Mammary epithelial cell (primary cell): ENCODE measurements at places on chromosomes 16 and 17.
A peak's percentile ranks its signal among the peaks of the same experiment; 100 is the strongest.

DNA sequence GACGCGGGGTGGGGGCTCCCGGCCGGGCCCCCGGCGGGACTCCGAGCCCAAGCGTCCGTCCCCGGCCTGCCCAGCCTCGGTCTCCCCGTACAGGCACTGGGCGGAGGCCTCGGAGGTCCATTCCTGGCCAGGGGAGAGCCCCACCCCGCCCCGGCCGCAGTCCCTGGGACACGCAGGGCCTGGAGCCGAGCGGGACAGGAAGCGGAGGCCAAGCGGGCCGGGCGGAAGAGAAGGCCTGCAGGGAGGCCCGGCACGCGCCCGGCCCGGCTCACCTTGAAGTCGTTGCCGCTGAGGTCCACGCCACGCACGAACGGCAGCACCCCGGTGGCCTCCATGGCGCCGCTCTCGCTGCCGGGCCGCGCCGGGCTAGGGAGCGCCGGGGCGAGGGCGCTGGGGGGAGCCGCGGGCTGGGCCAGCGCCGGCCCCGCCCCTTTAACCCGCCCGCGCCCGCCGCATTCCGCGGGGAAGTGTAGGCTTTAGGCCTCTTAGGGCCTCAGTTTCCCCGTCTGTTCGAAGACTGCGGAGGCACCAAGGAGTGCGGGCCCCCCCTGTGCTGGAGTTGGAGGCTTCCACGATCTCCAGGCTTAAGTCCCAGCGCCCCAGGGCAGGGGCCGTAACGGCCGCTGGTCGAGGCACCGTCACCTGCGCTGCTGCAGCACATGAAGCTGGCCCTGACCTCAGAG, at the start of gene FLII:
TSS of gene FLII (minus strand) at position 383 of the 683 bp plus-strand sequence. CDS start at position 335, 48 bp downstream.
- DNase-seq = peak; percentile 58

- DNase-seq = no peak
Measured at GRCh38 chr16:56090076-56090475, 101.2 kb upstream of the GNAO1 start.

DNA sequence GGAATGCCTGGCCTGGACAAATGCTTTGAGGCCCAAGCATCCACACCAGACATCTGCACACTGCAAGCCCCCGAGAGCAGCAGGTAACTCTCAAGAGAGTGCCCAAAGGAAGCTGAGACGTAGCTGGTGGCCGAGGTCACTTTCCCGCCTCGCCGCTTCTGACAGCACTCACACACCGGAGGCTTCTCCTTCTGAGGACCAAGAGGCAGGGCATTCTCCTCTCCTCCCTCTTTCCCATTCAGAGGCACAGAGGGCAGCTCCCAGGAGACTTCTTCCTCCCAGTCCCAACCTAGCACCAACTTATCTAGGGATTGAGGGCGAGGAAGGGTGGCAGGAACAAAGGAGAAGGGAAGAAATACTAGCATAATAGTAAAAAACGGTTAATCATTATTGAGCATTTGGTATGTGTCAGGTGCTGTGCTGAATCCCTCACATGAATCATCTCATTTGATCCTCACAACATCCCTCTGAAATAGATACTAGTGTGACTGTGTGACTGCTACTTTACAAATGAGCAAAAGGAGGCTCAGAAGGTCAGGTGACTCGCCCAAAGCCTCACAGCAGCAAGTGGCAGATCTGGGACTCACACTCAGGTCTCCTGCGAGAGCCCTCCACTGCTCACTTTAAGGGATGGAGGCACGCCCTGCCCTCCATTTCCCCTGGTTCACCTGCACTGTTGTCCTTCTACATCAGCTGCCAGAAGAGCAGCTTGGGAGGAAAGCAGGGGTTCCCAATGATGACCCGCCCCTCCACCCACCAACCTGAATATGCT, 41.8 kb downstream of the MYO18A start:
- no peak for DNase-seq

GRCh38 chr17:59154292-59154720, 680 bp downstream of the SKA2 start:
- DNase-seq = peak; percentile 64

- no peak for DNase-seq
Measured at GRCh38 chr17:49699966-49700575, 7.7 kb downstream of the SLC35B1 start.

DNA sequence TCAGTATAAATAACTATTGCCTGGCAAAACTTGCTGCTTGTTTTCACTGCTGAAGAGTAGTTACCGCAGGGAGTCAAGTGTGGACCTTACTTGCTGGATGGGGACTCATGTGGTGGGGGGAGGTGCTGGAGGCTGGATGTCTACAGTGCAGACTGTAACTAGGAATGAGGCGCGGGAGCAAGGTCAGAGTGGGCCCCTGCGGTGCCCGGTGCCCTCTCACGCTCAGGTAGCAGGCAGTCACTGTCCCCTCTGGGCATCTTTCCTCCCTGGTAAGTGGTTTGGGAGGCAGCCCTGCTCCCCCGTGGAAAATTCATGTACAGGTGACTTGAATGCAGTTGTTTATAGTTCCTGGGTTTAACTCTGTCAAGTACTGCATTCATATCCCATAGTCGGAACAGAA, 4.6 kb downstream of the EMC8 start:
- no peak for DNase-seq

DNA sequence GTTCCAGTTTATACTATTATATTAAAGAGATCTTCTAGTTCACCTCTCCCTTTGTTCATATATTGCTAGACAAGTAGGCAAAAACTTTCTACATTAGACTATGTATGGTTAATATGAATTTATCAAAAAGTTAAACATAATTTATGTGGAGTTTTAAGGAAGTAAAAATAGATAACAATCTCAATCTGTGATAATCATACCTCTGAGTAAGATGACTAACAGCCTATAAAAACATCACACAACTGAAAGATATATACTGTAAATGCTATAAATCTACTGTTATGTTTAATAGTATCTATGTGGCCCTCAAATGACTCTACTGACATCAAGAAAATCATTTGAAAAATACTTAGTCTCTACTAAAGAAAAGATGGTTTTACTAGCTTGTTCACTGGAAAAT, 37.1 kb downstream of the AP1G1 start:
- DNase-seq = no peak

DNA sequence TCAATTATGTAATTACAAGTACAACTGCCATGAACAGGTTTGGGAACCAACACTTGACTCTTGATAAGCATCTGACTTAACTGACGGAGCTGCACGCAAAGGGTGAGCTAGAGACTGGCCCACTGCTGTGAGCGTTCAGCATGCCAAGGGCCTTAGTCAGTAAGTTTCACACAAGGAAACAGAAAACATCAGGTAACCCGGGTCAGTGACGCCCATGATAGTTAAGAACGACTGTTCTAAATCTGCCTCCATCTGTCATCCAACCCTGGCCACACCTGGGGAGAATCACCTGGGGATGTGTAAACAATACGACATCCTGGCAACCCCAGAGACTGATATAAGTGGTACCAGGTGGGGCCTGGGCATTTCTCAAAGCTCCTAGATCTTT, 12.3 kb downstream of the SMIM5 start:
- peak; percentile 87 for DNase-seq

DNA sequence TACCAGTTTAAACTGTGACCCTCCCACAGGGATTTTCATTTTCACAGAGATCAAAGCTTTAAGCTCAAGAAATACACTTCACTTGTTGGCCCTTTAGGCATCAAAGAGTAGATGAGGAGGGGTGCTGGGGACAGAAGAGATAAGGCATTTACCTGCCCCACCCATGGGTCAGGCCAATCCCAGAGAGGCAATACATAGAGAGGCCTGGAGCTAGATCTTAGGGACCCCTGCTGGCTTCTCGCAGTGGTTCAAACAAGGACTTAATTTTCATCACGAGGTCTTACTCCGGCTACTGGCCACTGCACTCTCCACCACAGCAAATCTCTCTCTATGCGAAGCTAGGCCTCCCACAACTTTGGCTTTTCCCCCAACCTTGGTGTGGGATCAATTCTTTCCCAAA, 46.6 kb downstream of the NOG start:
- DNase-seq = no peak
